ENCODE measurements at places on chromosomes 12 and 14.

- peak; percentile 43 for DNase-seq
Observed at GRCh38 chr12:56385873-56386272, 23.2 kb upstream of the APOF start.

DNA sequence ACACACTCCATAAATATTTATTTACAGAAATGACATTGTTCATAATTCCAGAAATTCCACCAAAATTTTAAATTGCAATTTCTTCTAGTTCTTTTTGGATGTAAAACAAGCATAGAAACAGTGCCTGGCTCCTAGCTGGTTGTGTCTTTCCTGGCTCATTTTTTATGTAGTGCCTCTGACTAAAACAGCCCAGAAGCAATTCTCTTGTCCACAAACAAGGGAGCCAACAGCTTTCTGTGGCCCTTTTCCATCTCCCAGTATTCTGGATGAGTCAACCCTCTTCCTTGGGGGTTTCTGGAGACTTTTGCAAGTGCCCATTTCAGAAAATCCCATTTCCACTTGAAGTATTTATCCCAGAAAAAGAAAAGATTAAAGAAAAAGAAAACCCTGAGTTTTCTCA lies 141.4 kb downstream of the PHLDA1 start:
- DNase-seq: peak; percentile 23

DNA sequence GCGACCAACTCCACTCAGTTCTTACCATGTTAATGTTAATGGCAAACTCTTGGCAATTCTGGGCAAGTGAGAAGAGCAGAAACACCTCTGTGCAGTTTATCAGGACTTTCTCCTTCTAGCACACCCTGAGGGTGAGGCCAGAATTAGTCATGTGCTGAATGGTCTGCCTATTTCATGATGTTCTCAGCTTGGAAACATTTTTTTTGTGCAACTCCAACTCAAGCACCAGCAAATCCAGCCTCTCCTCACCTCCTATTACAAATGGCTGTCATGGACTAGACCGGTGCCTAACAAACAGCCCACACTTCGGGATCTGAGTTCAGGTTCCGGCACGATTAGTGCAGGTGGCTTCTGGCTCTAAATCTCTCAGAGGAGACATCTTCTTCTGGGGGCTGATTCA lies 246.0 kb downstream of the ZFP36L1 start:
- peak; percentile 63 for DNase-seq

DNA sequence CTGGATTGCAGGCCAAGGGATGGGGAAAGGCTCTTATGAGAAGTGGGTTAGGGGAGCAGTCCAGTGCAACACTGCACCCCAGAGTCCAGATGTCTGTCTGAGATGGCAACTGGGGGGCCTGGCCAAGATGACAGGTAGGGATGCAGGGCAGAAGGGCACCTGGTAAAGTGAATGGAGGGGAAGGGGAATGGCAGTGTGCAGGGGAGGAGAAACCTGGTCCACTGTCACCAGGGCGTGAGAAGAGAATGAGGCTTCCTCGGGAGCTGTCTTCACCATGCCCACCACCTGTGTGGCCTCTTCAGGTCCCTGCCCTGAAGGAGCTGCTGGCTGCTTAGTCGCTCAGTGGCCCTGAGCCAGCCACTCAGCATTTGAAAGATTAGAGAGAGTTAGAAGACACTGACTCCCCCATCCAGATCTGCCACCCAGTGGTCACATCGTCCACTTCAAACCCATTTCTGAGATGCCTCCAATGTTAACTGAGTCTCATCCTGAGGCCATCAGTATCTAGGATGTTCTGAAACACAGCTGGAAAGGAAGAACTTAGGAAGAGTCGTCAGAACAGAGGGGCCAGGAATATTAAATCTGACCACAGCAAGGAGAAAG lies 57.3 kb downstream of the PLEKHG3 start:
- DNase-seq: peak; percentile 56

GRCh38 chr14:103705504-103706284 lies 9.6 kb downstream of the XRCC3 start:
- no peak for DNase-seq

DNA sequence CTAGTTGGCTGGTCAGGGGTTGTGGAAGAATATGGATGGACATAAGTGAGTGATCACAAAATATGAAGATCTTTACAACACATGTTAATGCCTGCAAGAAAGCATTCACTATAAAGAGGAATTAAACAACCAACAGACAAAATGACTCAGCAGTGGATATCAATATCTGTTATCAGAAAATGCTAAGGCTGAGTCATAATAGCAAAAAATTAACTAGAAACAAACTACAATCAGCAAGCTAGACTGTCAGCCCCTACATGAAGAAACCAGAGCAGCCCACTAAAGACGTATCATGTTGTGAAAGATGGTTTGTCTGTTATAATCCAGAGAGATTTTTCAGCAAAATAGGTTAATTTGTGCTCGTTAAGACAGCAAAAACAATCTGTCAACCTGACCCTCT lies 472.9 kb downstream of the NELL2 start:
- no peak for DNase-seq

DNA sequence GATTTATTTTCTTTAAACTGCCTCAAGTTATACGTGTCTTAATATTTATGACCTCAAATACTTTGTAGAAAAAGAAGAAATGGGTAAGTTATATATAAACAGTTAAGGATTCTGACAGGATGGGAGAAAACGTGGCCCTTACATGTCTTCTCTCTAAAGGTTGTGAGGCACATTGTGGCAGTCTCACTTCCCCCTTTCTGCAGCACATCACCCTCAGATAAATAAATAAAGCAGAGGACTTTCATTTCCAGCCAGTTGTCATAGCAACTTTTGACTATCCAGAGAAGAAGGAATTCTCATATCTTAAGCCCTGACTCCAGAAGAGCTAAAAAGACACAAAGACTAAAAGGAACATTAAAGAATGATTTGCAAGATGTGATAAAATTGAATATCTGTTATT lies 28.8 kb upstream of the CEP83 start:
- DNase-seq: no peak

DNA sequence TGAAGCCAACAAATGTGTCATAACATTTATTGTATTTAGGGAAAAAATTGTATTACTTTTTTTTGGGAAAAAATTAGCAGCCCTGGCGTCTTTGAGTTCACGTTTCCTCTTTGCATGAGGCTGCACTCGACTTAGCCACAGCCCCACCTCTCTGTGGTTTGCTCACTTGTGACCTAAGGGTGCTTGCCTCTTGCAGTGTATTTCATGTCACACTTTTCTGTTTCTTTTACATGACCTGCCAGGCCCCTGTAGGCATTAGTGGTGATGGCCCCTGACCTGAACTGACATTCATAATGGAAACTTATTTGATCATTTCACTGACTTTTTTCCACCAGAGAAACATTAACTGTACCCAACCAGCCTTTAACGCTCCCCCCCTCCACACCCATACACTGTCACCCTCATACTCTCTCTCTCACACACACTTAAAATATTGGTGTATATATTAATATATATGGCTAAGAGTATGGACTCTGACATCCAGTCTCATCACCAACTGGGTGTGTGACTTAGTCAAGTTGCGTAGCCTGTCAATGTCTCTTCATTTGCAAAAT lies 122.9 kb downstream of the PRKCH start:
- no peak for DNase-seq

- DNase-seq: no peak
Observed at GRCh38 chr12:133217219-133217618, 18.5 kb downstream of the ANHX start.
